ENCODE measurements at places on chromosomes 6 and 20. TPM values are rescaled to one million over a fixed set of nuclear protein-coding genes. Genes with fewer than 3 reads are reported as not detected.
A peak's percentile ranks its signal among the peaks of the same experiment; 100 is the strongest.

GRCh38 chr20:18995455-18995854 is 181.9 kb downstream of the SCP2D1 start:
- DNase-seq, result no peak

Gene ARMC12
- 1.3 TPM for polyA plus RNA-seq

- no peak for DNase-seq
Observed at GRCh38 chr6:28343898-28344677, 5.7 kb upstream of the ZKSCAN3 start.

Gene DLL1
- polyA plus RNA-seq, result 0.34 TPM

DNA sequence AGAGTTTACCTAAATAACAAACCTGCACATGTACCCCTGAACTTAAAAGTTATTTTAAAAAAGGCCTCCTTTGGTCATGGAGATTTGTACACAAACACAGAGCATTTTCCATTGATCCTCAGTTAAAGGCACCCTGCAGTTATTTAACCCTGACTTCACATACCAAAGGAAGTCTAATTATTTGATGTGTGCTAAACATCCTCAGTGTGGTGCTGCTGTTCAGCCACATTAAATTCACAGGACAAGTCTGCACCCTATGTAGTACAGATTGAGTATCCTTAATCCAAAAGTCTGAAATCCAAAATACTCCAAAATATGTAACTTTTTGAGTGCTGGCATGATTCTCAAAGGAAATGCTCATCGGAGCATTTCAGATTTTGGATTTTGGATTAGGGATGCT is 21.4 kb downstream of the KCNQ5 start:
- no peak for DNase-seq

DNA sequence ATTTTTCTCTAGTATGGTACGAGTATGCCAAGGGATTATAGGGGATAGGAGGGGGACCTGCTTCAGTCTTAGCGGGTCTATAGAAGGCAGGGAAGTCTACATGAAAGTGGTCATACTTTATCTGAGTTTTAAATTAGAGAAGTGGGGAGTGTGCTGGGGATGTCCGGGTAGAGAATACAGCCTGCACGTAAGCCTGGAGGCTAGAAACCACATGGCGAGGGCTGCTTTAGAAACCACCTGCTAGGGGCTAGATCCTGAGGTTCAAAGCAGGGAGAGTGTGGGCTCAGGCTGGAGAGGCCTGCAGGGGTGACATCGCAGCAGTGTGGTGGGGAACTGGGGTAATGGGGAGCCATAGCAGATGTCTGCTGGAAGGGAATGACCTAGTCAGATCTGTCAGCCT is 85.2 kb downstream of the VEGFA start:
- no peak for DNase-seq

DNA sequence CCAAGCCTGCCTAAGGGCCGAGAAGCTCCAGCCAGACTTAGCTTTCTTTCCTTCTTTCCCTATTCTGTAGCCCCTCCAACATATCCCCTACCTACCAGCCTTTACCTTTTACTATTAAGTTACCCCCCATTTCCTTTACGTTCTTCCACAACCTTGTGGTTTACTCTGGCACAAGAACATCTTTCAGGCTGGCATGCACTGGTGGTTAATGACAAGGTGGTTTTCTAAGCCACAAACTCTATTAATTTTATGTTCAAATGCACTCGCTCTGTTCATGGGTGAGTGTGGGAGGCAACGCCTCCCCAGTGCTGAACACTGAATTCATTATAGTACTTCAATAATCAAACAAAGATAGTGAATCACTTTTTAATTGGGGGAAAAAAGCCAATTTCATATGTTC is 64.4 kb downstream of the TRERF1 start:
- peak; percentile 69 for DNase-seq

DNA sequence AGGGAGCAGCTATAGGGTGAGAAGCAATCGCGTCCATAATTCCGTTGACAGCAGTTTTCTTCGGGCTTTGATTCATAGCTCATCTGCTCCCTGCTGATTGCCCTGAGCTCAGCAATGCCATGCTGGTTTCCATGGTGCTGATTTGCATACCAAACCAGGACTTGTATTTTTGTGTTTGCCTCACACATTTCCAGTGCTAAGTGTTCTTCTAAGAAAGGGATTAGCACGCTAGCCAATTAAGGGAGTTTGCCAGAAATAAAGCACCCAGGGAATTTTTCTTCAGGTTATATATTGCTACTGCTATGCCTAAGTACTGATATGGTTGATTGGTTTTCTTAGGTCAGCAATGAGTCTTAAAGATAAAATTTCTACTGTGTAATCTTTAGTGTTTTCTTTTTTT is 177.6 kb downstream of the PLCB1 start:
- DNase-seq, result no peak

Gene TREML1
- polyA plus RNA-seq, result not detected

DNA sequence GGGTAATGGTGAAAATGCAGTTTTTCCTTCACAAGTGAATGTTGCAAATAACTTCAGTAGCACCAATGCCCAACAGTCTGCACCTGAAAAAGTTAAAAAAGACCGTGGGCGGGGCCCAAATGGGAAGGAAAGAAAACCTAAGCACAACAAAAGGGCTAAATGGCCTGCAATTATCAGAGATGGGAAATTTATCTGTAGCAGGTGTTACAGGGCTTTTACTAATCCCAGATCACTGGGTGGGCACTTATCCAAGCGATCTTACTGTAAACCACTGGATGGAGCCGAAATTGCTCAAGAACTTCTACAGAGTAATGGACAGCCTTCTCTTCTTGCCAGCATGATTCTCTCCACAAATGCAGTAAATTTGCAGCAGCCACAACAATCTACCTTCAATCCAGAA is 64.8 kb upstream of the SMIM8 start:
- DNase-seq, result no peak

GRCh38 chr6:10315658-10316372 is 99.1 kb downstream of the TFAP2A start:
- no peak for DNase-seq

Gene SYCP2L
- polyA plus RNA-seq, result not detected

DNA sequence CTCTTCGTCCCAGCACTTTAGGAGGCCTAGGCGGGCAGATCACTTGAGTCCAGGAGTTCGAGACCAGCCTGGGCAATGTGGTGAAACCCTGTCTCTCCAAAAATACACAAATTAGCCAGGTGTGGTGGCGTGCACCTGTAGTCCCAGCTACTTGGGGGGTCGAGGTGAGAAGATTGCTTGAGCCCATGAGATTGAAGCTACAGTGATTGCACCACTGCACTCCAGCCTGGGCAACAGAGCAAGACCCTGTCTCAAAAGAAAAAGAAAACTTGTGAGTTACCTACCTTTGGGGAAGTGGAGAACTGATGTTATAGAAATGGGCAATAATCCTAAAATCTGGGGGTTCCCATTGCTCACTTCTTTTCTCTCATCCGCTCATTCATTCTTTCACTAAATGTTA is 58.0 kb downstream of the E2F3 start:
- DNase-seq, result no peak

DNA sequence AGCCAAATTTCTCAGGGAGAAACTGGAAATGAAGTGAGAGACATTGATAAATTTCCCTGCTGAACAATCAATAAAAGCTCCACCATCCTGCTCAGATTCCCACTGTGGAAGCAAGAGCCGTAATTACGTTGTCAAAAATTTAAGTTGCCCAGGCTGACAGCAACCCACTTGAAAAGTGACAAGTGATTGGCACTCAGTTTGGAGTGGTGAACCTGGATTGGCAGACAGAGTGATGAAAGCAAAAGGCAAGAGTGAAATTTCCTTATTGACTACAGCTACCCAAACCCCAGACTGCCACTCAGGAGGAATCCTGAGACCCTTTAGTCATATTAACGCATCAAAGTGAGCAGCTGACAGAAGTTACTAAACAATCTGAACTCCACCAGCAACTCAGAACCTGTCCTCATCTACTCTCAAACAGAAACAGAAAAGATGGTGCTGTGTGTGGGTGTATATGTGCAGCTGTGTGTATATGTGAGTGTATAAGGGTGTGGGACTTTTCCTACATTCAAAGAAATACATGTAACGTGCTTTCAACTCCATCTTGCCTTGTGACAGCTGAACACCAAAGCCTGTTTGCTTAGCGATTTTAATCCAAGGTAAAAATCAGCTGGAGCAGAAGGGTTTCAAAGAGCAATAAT is 157.4 kb downstream of the PKHD1 start:
- no peak for DNase-seq

Gene FAM184A
- 0.95 TPM for polyA plus RNA-seq

DNA sequence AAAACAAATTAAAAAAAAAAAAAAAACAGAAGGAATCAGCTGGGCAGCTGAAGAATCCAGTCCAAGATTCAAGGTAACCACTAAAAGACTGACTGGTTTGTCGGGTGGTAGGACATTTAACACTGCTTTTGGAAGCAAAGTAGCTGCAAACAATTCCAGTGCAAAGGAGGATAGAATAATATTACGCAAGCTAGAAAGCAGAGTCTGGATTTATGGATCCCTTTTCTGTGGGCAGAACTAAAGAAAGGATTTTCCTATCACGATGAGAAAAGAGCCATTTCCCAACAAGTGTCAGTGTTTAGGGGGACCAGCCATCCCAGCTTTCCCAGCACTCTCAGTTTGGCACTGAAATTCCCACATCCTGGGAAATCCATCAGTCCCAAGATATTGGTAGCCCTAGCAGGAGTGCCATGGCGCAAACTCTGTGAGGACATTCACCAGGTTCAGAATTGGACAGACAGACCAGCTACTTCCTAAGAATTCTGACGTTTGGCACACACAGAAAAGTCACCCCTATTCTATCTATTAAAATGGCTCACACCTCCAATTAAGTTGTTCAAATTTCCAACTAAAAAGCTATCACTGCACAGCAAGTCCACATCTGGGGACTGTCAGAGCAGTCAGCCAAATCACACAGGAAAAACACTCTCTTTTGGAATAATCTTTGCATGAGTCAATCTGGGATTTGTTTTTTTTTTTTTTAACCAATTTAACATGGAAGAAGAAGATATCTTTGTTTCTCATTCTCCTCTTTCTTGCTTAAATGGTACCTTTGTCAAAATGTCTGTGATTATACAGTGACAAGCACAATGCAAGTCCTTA is 356.8 kb upstream of the ARID1B start:
- no peak for DNase-seq

- peak; percentile 60 for DNase-seq
Observed at GRCh38 chr6:72622094-72622940, 453 bp downstream of the KCNQ5 start.

DNA sequence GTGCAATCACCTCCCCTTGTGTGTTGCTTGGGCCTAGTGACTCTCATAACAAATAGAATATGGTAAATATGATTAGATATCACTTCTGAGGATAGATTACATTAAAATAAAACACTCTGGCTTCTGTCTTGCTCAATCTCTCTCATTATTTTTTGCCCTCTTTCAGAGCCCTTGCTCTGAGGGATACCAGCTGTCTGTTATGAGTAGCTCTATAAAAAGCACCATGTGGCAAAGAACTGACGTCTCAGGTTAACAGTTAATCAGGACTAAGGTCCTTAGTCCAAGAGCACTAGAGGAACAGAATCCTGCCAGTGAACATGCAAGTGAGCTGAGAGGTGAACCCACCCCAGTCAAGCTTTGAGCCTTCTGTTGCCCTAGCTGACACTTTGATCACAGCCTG is 402.2 kb upstream of the HTR1E start:
- no peak for DNase-seq

DNA sequence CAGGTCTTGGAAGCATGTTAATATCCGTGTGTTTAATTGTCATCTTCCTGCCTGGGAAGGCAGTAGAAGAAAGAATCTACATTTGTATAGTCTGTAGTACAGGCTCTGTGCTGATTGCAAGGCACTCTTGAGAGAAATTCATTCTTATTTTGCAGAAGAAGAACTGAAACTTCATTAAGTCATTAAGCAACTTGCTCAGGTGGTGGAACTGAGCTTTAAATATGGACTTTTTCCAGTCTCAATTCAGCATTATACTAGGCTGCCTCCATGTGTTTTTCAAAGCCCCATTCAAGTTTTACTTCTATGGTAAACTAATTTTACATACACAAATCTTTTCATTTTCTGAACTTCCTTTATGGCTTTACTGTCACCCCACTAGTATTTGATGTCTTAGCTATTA is 18.7 kb downstream of the ZNF451 start:
- no peak for DNase-seq

GRCh38 chr20:15199698-15200097 is 862.3 kb upstream of the FLRT3 start:
- DNase-seq, result no peak

DNA sequence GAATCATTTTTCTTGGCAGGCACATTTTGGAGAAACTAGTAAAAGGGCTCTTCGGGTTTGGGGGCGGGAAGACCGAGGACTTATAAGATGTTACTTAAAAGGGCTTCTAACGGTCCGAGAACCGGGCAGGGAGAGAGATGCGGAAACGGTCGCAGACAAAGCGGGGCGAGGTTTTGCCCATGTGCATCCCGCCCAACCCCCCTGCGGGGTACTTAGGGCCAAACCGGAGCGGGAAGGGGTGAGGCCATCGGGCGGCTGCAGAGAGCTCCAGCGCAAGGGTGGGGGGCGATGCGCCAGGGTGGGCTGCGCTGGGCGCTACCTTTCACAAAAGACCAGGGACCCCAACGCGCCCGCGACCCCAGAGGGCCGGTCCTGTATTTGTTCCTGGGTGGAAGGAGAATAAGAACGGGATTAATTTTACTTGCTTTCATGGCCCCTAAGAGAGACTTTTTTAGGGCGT is 616 bp downstream of the TUBB start:
- DNase-seq, result peak; percentile 48

- DNase-seq, result no peak
Observed at GRCh38 chr6:169640351-169640852, 61.4 kb downstream of the WDR27 start.

DNA sequence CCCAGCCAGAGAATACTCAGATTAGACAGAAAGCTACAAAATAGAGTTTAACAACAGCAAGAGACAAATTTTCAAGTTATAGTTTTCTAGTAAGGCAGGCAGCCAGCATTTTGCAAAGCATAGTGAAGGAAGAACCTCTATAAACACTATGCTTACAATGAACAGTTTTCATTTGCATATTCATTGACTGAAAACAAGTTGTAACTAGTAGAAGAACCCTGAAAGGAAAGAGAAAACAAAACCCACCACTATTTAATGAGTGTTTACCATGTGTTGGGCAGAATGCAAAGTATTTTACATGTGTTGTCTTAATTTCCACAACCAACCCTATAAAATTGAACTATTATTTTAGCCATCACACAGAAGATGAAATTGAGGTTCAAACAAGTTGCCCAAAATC is 196.1 kb downstream of the UBE3D start:
- DNase-seq, result no peak

DNA sequence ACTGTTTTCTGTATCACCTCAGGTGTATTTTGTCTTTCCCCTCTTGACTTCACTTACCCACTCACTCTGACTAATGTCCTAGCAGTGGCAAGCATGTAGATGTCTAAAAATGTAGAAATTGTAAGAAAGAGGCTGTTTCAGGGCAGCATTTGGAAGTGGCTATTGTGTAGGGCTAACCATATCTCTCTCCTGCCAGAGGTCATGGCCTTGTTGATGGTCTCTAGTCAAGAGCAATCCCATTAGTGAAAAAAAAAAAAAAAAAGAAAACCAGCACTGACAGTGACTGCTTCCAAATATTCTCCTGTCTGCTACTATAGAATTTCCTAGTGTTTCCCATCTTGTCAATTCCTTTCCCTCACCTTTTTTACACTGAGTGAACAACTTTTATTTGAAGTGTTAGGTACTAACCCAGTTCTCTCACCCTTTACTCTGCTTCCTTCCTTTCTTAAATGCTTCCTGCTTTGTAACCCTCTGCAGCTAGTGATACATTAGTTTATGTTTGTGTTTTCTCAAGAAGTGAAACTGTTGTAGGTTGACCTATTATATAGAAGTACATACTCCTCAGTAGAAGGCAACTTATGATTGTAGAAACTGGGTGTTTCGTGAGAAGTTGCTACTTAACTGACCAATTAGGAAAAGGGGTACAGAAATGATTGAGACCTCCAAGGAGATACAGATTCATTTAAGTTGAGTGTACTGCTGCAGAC is 174.1 kb upstream of the PTPRK start:
- no peak for DNase-seq
